GM12891 (cell line): ENCODE measurements at places on chromosomes 13 and 19.

- DNase-seq: no peak
Measured at GRCh38 chr19:17351815-17352435, 14.6 kb downstream of the GTPBP3 start.

- no peak for DNase-seq
Measured at GRCh38 chr19:54287456-54287855, 6.5 kb upstream of the LILRB2 start.

GRCh38 chr19:13023656-13024055 lies 28.4 kb downstream of the NFIX start:
- DNase-seq: no peak

GRCh38 chr13:66835040-66835628 lies 395.0 kb downstream of the PCDH9 start:
- no peak for DNase-seq

GRCh38 chr19:19540715-19541515 lies 2.9 kb downstream of the CILP2 start:
- peak; percentile 69 for DNase-seq

DNA sequence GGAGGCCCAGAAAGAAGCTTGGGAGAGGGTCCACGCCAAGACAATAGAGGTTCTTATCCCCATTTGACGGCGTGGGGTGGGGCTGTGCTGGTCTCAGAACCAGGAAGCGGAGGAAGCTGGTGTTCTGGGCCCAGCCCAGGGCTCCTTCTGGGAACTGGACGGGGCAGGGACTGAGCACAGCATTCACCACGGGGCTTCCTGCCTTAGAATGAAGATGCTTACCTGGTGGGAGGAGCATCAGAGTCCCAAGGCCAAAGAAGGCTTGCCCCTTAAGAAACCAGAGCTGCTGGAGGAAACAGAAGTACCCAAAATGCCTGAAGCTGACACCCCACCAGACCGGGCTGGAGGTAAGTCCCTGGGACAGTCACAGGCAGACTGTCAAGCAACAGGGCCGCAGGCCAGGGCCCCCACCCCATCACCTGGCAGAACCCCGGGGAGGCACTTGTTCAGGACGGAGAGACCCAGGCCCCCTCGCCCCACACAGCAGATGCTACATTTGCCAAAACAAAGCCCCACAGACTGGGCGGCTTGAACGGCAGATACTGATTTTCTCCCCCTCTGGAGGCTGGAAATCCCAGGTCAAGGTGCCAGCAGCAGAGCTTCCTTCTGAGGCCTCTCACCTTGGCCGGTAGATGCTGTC lies 17.8 kb upstream of the IGLON5 start:
- DNase-seq: no peak

GRCh38 chr19:56316728-56317127 lies 2.1 kb upstream of the ZSCAN5A start:
- DNase-seq: no peak

DNA sequence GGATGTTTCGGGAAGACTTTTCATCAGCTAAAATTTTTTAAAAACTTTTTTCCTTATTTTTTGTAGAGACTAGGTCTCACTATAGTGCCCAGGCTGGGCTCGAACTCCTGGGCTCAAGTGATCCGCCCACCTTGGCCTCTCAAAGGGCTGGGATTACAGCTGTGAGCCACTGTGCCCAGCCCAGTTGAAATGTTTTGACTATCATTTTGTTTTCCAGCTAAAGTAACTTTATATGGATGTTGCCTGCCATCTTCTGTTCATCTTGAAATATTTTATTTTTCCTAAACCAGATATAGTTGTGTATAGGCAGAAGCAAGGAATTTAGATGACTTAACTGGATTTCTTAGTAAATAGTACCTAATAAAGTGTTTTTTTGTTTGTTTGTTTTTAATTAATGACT lies 7.0 kb downstream of the CAB39L start:
- no peak for DNase-seq

GRCh38 chr19:17598953-17599352 lies 43.5 kb downstream of the COLGALT1 start:
- no peak for DNase-seq

GRCh38 chr13:98398581-98398980 lies 178.3 kb downstream of the STK24 start:
- no peak for DNase-seq

DNA sequence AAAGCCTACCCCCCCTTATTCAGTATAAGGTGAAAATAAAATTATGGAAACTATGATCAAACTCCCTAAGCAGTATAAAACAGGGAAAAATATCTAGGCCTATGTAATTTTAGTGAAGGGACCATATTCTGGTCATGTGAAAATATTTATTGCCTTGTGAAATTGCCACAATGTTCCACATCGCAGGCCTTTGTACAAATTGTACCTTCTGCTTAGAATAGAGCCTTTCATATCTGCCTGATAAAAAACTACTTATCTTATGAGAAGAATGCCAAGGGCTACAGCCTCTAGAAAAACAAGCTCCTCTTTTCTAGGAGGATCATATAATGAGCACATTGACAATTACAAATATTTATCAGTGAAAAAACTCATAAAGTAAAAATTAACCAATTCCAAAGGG lies 1280.0 kb downstream of the EFNB2 start:
- DNase-seq: no peak

DNA sequence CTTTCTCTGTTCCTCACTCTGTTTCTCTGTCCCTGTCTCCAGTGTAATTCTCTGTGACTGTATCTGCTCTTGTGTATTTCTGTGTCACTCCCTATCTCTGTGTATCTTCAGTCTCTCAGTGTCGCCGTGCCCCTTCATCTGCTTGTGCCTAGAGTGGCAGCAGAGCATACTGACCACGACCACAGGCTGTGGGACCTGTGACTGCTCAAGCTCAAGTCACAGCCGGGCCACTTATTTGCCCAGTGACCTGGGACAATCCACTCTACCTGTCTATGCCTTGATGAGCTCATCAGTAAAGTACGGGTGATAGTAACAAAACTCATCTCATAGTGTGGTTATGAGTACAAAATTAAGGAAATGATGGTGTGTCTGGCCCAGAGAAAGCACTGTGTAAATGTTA lies 8.7 kb downstream of the TMEM147 start:
- DNase-seq: no peak

DNA sequence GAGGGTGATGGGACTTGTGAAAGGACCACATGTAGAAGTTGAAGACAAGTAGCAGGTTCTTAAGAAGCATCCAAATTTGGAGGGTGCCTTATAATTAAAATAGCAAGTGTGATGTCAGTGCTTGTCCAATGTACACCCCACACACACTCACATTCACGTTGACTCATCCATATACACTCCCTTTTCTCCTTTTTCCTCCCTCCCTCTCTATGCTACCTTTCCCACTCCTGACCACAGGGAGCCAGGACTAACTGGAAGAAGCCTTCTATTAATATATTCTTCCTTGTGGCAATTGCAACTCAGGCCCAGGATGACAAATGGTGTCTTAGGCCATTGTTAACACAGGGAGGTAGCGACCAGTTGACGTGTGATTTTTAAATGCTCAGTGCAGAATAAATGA lies 16.3 kb upstream of the GPR183 start:
- no peak for DNase-seq

DNA sequence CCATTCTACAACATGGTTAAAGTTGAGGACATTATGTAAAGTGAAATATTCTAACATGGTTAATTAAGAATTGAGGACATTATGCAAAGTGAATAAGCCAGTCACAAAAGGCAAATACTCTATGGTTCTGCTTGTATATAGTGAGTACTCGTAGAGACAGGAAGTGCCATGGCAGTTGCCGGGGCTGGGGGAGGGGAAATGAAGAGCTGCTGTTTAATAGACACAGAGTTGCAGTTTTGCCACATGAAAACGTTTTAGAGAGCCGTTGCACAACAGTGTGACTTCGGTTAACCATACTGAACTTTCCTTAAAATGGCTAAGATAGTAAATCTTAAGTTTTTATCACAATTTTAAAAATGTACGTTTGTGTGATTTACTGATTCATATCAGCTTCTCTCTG lies 176.9 kb downstream of the SHISA2 start:
- no peak for DNase-seq

- no peak for DNase-seq
Measured at GRCh38 chr13:25915840-25916518, 135.8 kb downstream of the SHISA2 start.

DNA sequence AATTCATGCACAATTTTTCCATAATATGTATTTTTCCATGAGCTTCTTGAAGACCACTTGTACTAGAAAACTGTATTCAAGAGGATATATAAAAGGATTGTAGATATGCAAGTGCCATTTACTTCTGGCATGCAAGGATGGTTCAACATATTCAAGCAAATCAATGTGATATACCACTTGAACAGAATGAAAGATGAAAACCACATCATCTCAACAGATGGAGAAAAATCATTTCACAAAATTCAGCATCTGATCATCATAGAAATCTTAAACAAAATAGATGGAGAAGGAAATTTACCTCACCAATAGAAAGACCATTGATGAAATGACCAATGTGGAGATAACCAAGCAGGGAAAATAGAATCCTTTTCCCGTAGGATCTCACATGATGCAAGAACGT lies 5.1 kb upstream of the ZNF816 start:
- DNase-seq: no peak

DNA sequence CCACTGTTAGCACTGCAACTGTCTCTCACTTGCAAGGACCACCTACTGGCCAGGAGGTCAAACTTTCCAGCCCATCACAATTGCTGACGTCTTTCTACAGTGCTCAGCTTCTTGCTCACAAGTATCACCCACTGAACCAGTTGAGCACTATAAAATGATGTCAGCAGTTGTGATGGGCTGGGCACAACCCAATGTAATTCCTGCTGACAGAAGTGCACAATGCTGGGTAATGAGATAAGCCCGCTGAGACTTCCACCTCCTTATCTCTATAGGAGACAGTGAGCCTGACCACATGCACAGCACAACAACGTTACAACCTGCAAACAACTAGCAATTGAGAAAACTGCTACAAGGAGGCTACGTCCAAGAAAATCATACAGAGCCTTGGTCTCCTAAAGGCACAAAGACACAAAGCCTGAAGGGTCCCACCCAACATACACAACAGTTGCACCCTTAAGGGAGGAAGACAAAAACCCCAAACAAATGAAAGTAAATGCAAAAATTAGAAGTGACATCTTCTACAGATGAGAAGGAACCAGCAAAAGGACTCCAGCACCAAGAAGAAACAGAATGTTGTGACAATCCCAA lies 273.2 kb downstream of the LIG4 start:
- no peak for DNase-seq

DNA sequence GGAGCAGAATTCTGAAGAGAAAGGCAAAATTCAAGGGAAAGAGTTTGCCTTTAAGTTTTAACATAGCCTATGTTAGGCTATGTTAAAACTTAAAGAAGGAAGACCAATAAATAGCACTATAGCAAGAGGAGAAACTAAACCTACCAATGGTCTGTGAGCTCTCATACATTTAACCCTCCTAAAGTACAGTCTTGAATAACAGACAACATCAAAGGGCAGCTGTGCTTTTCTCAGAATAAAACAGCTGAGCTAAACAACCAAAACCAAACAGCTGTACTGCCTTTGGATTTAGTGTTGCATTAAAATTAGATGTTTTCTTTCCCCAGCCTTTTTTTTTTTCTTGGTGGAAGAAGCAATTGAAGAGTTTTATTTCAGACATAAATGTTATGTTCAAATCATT lies 34.0 kb downstream of the KLF5 start:
- DNase-seq: no peak

GRCh38 chr13:114076329-114077090 lies 55.9 kb downstream of the RASA3 start:
- DNase-seq: no peak

GRCh38 chr19:51375504-51376221 lies 3.2 kb upstream of the NKG7 start:
- DNase-seq: no peak

GRCh38 chr13:50599927-50600326 lies 243.6 kb downstream of the DLEU7 start:
- DNase-seq: no peak

- no peak for DNase-seq
Measured at GRCh38 chr19:4295972-4296771, 6.0 kb downstream of the TMIGD2 start.

DNA sequence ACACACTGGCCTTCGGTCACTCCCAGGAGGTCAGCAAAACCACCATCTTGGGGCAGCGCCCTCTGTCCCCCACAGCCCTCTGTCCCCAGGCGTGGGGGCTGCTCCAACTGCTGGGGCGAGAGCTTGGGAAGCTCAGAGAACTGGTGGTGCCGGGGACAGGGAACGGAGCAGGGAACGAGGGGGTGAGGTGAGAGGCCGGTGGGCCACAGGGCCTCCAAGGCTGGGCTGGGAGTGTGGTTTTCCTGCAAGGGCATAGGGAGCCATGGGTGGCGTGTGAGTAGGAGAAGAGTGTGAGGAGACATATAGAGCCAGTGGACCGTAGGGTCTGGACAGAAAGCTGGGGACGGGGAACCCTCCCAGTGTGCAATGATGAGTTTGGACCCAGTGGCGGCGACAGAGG lies 34.1 kb downstream of the F2RL3 start:
- no peak for DNase-seq

- DNase-seq: no peak
Measured at GRCh38 chr13:46565808-46566750, 13.1 kb downstream of the LRCH1 start.

- no peak for DNase-seq
Measured at GRCh38 chr13:35917252-35917941, 213.8 kb downstream of the DCLK1 start.

DNA sequence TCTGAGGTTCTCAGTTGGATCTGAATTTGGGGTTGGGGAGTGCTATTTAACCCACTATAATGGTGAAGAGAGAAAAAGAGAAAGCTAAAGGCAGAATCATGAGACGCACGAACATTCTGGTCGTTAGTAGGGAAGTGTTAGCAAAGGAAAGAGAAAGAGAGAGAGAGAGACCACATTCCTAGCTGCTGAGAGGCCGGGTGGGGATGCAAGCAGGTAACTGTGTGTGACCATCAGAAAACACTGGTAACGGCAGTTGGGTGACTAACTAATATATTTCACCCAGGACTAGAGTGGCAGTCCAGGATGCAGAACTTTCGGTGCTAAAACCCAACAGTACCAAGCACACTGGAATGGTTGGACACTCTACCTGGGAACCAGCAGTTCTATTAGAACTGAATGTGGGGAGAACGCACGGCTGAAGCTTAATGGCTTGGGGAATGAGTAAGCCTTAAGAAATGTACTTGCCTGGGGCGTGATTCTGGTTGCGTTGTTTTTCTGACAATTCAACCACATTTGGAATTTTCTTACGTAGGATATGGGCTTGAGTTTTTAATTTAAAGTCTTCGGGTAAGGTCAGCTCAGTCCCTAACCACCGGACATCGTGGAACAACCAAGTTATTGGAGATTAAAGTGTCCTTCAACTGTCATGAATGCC lies 130.2 kb downstream of the DNAJC15 start:
- DNase-seq: no peak

DNA sequence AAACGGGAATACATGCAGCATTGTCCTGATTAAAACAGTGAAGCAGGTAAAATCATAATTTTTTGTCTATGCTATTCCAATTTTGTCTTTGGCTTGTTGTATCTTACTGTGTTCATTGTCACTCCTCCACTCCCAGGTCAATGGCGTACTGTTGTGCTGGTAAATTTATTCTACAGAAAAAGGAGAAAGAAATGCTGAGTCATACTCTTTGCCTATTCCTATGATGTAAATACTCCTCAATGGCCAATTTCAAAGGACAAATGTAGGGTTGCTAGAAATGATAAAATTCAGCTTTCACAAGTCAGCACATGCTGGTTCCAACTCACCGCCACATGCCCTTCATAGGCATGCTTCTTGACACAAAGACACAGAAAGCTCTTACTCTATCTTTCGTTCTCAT lies 694.4 kb upstream of the PCDH20 start:
- no peak for DNase-seq
